GM23338 (cell line): ENCODE measurements at places on chromosomes 12 and 14. TPM values are rescaled to one million over a fixed set of nuclear protein-coding genes. Genes with fewer than 3 reads are reported as not detected.

DNA sequence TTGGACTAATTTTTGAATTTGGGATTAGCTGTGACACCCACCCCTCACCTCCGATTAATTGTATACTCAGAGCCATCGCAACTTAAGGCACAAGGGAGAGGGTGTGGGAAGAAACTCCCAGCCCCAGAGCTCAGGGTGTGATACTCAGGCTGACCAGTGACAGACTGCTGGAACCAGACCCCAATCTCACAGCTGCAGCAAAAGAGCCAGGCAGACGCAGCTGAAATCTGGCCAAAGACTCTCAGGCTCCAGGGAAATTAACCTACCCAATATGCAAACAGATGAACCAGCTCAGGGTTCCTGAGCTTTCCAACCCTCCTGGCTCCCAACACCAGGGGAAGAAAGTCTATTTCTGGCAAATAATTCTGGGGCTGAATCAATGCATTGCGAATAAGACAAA lies 30.5 kb downstream of the ANAPC7 start:
- DNase-seq = no peak
- no peaks in the 10 kb centered on the region for H3K27me3 ChIP-seq
- H3K4me1 ChIP-seq = no peaks in the 10 kb centered on the region
- 0 out of 2 replicates have a peak overlapping the region, but pooled peaks have one; percentile 19 for H3K27ac ChIP-seq
- H3K36me3 ChIP-seq = peaks cover 46% of the 10 kb centered on the region

DNA sequence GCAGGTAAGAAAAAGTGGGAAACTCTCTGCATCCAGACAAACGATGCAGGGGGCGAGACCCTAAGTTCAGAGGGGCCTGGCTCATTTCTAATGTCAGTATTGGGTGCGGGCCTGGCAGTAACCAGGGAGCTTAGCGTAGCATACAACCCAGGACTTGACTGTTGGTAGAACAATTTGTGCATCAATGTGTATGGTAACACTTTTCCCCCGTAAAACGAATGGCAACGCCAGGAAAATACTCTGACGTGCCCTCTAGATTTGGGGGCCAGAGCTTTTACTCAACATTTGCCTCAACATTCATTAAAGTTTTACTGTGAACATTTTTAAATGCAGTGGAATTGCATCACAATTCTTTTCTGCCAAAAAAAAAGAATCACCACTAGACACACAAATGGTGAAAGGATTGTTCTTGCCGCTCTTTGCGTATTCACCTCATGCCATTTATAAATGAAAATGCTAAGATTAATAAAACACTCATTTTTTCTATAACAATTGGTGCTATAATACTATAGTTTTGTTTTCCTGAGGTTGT lies 867 bp downstream of the RHOJ start:
- H3K4me3 ChIP-seq = no peak overlapping the region
- H3K27me3 ChIP-seq = no peaks in the 10 kb centered on the region
- H3K36me3 ChIP-seq = no peaks in the 10 kb centered on the region

DNA sequence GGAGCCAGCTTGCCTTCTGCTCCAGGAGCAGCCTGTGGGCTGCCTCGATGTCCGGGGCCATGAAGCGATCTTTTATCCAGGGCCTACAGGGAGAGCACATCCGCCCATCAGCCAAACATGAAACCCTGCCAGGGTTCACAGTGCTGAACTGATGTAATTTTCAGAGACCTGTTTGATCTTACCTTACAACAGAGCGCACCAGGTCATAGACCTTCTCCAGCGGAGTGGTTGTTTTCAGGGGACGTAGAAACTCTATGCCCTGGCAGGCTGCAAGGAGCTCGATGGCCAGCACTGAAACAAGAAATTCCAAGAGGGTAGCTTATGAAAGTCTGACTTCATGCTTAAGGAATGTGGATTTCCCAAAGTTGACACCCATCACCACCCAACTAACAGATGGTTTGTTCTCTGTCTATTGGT lies 19.7 kb downstream of the HAL start:
- DNase-seq = no peak
- H3K4me1 ChIP-seq = no peaks in the 10 kb centered on the region

GRCh38 chr12:80807640-80808288 lies 91.1 kb downstream of the MYF5 start:
- H3K4me1 ChIP-seq = no peaks in the 10 kb centered on the region
- no peak overlapping the region for H3K4me3 ChIP-seq
- no peaks in the 10 kb centered on the region for H3K27me3 ChIP-seq
- no peaks in the 10 kb centered on the region; the same call in 1 of the 2 replicates for H3K36me3 ChIP-seq
- no peak for DNase-seq

DNA sequence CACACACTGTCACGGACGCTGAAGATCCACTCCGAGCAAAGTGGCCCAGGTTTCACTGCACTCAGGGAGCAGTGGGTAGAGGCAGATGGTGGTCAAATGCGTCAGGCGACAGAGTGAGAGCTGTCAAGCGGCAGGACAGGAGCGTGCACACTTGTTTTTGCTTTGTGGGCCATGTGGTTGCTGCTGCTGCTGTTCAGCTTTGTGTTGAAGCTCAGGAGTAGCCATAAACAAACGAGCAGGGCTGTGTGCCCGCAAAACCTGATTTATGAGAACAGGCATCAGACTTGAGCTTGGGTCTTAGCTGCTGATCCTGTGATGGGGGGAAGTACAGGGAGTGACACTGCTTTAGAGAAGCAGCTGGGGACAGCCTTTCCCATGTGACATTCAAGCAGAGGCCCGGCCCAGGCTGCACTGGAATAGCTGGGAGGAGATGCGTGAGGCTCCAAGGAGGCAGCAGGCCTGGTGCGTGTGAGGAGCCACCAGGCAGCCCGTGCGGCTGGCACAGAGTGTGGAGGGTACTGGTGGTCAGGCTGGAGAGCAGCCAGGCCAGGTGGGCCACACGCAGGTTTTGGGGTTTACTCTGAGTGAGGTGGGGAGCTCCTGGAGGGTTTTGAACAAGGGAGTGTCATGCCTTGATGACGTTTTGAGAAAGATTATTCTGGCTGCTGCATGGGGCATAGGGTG lies 31.1 kb upstream of the ASPG start:
- H3K27me3 ChIP-seq = no peaks in the 10 kb centered on the region
- H3K36me3 ChIP-seq = no peaks in the 10 kb centered on the region
- no peaks in the 10 kb centered on the region for H3K4me1 ChIP-seq
- H3K27ac ChIP-seq = no peak overlapping the region
- DNase-seq = no peak

DNA sequence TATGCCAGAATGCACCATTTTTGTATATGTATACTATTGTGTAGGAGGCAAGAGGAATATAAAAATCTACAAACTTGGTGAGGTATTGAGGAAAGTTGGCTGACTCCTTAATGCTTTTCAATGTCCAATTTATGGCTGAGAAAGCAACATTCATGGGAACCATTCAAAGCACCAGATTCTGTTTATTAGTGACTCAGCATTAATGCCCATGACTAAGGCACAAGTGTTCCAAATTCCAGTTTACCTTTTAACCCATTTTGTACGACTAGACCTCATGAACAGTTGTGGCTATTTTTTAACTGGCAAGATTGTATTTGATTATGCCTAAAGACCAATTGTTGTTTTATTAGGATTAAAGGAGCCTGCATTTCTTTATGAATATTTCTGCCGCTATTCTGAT lies 375.4 kb upstream of the ATP2B1 start:
- H3K27me3 ChIP-seq = no peaks in the 10 kb centered on the region
- no peaks in the 10 kb centered on the region for H3K4me1 ChIP-seq
- H3K27ac ChIP-seq = no peak overlapping the region
- no peak overlapping the region for H3K4me3 ChIP-seq

DNA sequence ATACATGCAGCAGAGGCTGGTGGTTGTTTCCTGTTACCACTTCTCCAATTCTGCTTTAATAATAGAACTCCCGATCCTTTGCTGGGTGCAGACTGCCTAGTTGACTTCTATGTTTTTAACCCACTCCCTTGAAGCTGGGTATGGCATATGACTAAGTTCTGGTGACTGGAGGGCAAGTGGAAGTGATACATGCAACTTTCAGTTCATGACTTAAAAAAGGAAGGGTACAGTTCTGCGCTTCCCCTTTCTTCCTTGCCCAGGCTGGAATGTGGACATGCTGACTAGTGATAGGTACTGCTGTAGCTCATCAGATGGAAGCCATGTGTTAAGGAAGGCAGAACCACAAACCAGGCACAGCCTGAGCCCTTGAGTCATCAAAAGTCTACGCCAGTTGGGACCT lies 2.4 kb upstream of the A2M start:
- no peak overlapping the region for H3K4me3 ChIP-seq
- 0 out of 2 replicates have a peak, but pooled peaks cover 6% of the 10 kb centered on the region for H3K4me1 ChIP-seq
- no peak overlapping the region for H3K27ac ChIP-seq
- no peaks in the 10 kb centered on the region for H3K27me3 ChIP-seq
- no peak for DNase-seq
- H3K36me3 ChIP-seq = no peaks in the 10 kb centered on the region

DNA sequence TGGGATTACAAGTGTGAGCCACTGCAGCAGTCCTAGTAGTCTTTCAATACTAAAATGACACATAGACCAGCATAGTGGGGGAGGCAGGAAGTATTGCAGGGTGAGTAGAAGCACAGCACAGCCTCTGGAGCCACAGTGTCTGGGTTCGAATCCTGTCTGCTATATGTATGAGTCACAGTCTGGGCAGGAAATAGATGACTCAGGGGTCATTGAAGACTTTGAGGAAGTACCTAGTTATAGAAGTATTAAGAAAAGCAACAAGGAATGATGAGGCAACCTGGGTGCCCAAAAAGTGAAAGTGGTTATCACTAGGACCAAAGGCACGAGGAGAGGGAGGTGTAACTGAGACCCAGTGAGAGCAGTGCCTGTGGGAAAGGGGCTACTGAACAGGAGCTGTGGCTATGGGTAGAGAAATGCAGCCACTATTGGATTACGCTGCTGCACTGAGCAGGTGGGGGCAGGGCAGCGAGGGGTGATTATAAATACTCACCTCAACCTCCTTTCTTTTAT lies 124.0 kb downstream of the PDE3A start:
- H3K27ac ChIP-seq = 0 out of 2 replicates have a peak overlapping the region, but pooled peaks have one; percentile 61
- no peaks in the 10 kb centered on the region for H3K36me3 ChIP-seq

DNA sequence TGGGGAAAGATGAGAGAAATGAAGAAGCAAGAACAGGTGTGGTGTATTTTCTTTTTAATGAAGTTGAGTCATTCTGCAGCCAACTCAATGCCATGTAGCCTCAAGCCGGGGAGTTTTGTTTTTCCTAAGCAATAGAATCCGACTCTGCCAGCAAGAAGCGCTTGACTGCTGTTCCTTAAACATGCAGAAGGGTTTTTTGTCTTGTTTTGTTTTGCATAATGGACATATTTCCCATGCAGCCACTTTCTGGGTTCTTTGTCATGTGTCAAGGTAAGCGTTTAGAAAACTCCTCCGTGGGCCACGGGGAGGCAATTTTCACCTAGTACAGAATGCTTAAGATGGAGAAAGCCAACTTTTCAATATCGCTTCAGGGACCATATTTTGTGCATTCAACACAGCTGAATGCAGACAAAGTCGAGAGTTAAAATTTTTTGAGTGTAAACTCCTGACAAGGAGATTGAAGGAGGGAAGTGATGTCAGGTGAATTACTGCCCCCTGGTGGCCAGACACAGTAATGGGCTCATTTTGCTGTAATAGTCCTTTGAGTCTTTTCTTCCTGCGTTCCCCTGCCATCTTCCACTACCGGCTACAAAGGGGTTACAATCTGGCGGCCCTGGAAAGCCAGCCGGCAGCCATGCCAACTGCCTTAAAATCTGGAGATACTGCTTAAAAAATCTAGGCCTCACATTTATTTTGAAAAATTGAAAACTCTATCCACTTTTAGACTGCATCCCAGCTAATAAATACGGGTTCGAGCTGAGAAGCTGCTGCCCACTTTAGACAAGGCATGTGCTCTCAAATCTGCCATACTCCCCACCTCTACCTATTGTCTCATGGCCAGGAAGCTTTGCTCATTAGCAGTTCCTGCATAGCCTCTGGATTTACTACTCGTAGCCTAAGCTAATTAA lies 3.2 kb upstream of the FICD start:
- no peaks in the 10 kb centered on the region for H3K36me3 ChIP-seq
- peak overlapping the region; percentile 31; the same call in 1 of the 2 replicates for H3K4me3 ChIP-seq
- DNase-seq = peak; percentile 93
- H3K27ac ChIP-seq = no peak overlapping the region
- no peaks in the 10 kb centered on the region for H3K27me3 ChIP-seq

GRCh38 chr14:22432348-22432976 lies 156.6 kb downstream of the DAD1 start:
- no peak overlapping the region for H3K27ac ChIP-seq
- no peaks in the 10 kb centered on the region for H3K36me3 ChIP-seq
- H3K4me3 ChIP-seq = no peak overlapping the region
- H3K4me1 ChIP-seq = 0 out of 2 replicates have a peak, but pooled peaks cover 3% of the 10 kb centered on the region
- no peaks in the 10 kb centered on the region for H3K27me3 ChIP-seq

Gene LRTM2
- total RNA-seq = 0.12 TPM in 1 of 2 replicates, not detected in the other

Gene TAC3
- total RNA-seq = 11.9 and 22.0 TPM in 2 replicates

Gene KRT85
- not detected in 2 replicates for total RNA-seq

Gene CRACR2A
- total RNA-seq = 3.0 and 3.4 TPM in 2 replicates

Gene KRT78
- total RNA-seq = not detected in 2 replicates

Gene SPRYD4
- 2.6 and 3.1 TPM in 2 replicates for total RNA-seq
